Activated T-cell treated with anti-CD3 and anti-CD28 coated beads for 48 hours (primary cell): ENCODE measurements at places on chromosomes 2 and 18.
A peak's percentile ranks its signal among the peaks of the same experiment; 100 is the strongest.

- no peak for DNase-seq
These were observed 58.2 kb upstream of the PKDCC start for GRCh38 chr2:41989501-41990180.

GRCh38 chr2:196802401-196802800, 2.9 kb upstream of the GTF3C3 start:
- DNase-seq, result no peak

- DNase-seq, result no peak
These were observed 1.9 kb downstream of the LDLRAD4 start for GRCh38 chr18:13220361-13220991.

DNA sequence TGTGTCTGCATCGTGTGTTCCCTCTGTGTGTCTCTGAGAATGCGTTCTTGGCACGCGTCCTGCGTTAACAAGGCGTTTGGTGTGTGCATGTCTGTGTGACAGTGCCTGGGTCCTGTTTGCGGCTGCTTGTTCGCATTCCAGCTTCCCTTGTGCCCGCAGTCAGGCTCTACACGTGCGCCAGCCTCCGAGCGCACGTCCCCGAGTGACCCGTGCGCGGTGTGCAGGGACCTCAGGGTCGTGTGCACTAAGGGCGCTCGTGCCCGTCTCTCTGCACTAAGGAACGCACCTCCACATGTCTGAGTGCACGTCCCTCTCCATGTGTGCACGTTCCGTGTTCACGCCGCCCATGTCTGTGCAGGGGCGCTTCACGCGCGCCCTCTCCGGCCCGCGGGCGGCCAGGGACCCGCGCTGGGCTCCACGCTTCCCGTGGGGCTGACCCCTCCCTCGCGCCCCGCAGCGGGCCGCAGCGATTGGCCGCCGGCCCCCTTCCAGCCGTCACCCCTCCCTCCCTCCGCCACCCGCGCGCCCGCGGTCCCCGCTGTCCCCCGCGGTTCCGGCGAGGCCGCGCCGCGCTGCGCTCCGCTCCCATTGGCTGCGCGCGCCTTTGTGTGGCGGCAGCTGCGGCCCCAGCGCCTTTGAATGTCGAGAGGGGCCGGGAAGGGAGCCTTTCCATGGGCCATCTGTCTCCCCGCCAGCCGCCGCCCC, 229.4 kb downstream of the HAUS1 start:
- DNase-seq, result peak; percentile 36

GRCh38 chr2:230441227-230441897, 25.4 kb downstream of the SP100 start:
- DNase-seq, result peak; percentile 33

DNA sequence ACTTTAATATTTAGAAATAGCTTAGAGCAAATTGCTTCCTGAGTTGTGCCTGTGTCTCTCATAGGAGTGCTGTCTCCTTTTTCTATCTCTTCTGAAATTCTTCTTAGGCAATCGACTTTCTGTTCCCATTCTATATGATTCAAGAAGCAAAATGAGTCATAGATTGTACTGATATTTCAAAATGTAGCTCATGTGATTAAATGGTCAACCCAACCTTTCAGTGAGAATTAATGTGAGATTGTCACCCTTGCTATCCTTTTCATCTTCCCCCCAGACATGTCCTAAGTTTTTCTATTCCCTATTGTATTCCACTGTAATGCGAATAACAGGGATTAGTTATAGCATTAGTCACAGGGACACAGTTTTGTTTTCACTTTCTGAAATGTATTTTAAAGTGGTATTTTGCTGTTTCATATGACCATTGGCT, 413.6 kb downstream of the THSD7B start:
- DNase-seq, result no peak

DNA sequence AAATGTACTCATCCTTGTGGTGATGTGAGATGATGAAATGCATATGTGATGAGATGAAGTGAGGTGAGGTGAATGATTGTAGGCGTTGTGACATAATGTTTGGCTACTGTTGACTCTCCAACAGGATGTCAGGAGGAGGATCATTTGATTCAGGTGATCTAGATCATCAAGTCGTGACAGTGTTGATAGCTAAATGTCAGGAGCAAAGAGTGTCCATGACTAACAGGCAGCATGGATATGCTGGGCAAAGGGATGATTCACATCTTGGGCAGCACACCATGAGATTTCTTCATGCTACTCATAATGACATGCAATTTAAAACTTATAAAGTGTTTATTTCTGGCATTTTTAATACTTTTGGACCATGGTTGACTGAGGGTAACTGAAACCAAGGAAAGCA, 40.2 kb upstream of the UBXN4 start:
- DNase-seq, result no peak

DNA sequence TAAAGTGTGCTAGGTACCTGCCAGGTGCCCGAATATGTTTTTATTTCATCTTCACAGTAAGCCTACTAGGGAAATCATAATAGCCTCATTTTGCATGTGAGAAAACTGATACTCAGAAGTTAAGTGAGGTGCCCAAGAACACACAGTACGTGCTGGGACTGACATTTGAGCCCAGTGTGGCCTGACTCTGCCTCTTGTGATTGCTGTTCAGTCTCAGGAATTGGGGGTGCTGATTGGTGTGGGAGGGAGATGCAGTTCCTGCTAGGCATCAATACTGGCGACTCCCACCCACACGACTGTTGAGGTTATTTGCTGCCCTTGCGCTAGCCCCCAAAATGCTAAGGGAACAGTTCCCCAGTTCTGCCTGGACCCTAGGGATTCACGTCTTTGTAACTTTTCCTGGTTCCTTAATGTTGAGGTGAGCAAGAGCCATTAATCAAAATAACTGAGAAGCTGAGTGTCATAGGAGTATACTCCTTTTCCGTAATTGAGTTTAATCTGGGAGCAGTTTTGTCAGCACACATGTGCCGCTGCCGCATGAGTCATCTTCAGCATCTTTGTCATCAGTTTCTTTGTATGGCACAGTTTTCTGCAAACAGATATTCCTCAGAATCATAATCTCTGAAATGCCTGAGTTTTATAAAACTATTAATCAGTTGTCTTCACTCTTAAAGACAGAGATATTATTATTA, 120.7 kb downstream of the NCK2 start:
- DNase-seq, result no peak

- DNase-seq, result no peak
These were observed 377.4 kb upstream of the CRIM1 start for GRCh38 chr2:35978218-35978617.

DNA sequence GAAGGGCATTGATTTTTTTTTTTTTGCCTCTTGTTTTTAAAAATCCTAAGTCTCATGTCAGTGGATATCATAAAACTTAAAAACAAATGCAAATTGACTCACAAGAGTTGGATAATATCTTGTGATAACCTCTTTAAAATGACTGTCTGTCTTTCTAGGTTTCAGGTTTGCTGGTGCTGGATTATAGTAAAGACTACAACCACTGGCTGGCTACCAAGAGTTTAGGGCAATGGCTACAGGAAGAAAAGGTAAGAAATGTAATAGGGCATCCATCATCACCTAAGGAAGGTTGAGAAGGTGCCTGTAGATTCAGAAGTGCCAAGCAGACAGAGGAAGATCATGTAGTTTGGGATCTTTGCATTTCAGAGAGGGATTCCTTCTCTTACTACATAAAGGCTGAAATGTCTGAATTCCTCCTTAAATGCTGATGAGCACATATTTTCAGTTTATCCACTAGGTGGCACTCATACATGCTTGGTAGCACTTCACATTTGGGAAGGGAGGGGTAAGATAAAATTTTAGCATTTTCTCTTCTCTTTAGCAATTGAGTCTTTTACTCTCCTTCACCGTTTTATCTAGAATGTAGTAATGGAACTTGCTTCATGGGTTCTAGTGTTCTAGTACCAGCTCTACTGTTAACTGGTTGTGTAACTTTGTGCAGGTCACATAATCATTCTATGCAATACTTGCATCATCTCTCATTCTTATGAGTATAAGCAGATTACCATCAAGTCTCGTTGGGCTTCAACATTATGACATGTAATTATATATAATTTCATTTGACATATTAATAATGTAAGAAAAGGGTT, 21.1 kb downstream of the CPS1 start:
- DNase-seq, result no peak

DNA sequence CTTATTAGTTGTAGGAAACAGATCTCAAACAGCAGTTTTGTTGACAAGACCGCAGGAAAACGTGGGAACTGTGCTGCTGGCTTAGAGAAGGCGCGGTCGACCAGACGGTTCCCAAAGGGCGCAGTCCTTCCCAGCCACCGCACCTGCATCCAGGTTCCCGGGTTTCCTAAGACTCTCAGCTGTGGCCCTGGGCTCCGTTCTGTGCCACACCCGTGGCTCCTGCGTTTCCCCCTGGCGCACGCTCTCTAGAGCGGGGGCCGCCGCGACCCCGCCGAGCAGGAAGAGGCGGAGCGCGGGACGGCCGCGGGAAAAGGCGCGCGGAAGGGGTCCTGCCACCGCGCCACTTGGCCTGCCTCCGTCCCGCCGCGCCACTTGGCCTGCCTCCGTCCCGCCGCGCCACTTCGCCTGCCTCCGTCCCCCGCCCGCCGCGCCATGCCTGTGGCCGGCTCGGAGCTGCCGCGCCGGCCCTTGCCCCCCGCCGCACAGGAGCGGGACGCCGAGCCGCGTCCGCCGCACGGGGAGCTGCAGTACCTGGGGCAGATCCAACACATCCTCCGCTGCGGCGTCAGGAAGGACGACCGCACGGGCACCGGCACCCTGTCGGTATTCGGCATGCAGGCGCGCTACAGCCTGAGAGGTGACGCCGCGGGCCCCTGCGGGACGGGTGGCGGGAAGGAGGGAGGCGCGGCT, at the start of gene TYMS:
TSS of gene TYMS (plus strand) at position 343 of the 690 bp plus-strand sequence. CDS start at position 433, 90 bp downstream.
- DNase-seq, result peak; percentile 66

- DNase-seq, result no peak
These were observed 313.8 kb downstream of the RIT2 start for GRCh38 chr18:42801706-42802105.

- no peak for DNase-seq
These were observed 47.1 kb upstream of the THSD7B start for GRCh38 chr2:136718273-136718672.

- DNase-seq, result no peak
These were observed 20.4 kb downstream of the ZRANB3 start for GRCh38 chr2:135510577-135510976.

DNA sequence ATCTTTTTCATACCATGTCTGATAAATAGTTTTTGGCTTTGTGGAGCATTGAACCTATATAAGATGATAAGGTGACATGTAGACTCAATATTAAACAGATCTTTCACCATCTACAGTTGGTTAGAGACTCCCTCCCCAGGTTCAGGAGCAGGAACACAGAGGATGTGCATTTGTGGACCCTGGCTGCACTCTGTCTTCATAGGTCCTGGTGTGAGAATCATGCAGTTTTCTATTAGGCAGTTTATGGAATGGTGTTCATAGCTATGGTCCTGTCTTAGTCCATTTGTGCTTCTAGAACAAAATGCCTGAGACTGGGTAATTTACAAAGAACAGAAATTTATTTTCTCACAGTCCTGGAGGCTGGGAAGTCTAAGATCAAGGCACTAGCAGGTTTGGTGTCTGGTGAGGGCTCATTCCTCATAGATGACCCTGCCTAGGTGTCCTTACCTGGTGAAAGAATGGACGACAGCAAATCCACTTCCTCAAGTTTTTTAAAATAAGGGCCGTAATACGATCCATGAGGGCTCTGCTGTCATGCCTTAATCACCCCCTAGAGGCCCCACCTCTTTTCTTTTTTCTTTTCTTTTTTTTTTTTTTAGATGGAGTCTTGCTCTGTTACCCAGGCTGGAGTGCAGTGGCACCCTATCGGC, 35.3 kb upstream of the FAM98A start:
- DNase-seq, result no peak

GRCh38 chr2:135047300-135047699, at the start of gene MAP3K19:
TSS of gene MAP3K19 (minus strand) at chr2:135047447. CDS start at chr2:135024647, 22,800 bp downstream.
- no peak for DNase-seq
